Vagina (tissue), 2 donors: ENCODE measurements at places on chromosomes 13 and 19.
A peak's percentile ranks its signal among the peaks of the same experiment; 100 is the strongest.

GRCh38 chr13:31980830-31981229 lies 50.7 kb upstream of the FRY start:
- DNase-seq: no peak

DNA sequence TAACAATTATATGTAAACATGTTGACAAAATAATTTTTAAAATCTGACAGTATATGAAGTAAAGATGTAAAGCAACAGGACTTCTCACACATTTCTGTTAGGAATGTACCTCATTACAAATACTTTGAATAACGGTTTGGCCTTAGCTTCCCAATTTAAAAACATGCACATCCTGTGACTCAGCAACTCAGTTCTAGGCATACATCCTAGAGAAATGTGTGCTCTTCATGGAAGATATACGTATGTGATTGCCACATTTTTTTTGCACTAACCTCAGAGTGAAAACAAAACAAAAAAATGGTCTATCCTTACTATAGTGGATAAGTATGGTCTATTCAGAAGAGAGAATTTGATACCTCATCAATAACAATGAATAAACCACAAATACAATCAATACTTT lies 314.6 kb downstream of the LIG4 start:
- no peak for DNase-seq

DNA sequence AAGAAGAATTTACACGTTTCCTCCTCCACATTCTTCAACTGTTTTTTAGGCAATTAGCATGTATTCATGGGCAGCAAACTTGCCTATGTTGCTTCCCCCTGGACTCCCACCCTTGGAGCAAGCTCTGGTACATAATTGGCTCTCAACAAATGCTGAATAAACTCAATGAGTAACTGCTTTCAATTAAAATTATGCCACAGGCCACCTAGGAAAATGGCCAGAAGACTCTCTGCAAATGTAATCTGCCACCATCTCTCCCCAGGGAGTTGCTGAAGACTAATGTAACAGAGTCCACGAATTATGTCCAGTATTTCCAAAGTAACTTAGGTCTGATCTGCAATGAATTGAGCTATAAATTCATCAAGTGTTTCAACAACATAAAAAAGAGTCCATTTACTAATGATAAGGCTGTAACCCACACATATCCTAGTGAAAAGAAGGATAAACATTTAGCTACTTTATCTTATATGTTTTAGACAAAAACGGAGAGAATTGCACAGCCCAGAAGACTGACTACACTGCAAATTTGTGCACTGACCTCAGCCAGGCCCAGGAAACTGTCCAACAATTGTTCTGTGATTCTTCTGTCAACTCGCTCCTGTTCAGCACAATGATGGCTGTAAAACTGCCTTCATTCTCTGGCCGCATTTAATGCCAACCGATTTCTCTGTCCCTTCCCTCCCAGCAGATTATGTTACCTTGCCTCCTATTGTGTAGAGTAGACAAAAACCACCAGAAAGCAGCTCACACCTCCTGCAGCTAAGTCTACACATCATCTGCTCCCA lies 808.6 kb upstream of the ARGLU1 start:
- DNase-seq: no peak

DNA sequence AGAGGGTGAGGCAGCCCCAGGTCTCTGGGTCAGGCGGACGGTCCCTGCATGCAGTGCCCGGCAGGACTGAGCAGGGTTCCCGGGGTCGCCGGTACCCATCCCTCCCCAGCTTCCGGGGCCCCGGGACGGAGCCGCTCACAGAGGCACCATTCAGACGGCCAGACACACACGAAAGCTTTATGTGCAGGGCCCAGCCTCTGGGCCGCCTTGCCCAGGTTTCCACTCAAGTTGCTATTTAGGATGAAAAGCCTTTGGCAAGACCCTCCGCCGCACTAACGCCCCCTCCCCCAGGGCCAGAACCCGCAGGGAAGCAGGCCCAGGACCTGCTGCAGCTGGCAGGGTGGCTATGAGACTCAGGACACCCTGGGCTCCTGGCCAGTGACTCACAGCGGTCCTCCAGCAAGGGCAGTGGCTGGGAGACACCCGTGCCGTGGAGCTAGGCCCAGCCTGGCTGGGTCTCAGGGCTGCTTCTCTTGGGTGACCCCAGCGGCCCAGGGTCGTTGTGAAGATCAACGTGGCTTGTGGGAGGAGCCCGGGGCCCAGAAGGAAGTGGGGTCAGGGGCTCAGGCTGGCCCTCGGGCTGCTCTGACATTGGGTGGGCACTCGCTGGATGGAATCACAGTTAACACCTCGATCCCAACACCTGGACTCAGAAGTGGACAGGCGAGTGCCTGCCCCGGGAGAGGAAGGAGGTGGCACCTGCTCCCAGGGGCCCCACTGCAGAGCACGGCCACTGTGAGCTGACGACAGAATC lies 4.8 kb downstream of the C19orf25 start:
- DNase-seq: no peak

DNA sequence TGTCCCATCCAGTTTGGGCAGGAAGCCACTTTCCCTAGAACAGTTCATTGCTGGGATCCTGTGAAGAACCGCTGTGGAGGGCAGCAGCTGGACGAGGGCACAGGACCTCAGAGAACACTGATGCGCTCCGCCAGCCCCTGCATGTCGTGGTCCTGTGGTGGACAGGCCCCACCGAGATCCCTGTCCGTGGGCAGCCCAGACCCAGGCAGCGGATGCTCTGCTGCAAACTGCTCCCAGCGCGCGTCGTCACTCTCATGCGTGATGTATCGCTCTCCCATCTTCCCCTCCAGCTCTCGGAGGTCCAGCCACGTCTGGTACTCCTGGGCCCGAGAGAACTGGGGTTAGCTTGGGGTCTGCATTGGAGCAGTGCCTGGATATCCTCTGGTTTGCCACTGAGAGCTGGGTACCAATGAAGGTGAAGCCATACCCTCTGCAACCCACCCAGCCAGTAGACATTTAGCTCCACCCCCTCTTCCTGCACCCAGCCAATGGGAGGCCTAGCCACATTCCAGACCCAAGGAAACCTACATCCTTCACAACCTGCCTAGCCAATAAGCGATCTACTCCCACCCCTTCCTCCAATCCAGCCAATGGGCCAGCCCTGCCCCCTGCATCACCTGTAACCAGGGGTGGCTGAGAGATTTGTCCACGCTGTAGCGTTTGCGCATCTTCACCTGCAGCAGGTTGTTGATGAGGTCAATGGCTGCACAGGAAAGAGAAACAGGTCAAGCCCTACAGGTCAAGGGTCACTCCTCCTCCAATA lies 13.6 kb upstream of the DACT3 start:
- no peak for DNase-seq

DNA sequence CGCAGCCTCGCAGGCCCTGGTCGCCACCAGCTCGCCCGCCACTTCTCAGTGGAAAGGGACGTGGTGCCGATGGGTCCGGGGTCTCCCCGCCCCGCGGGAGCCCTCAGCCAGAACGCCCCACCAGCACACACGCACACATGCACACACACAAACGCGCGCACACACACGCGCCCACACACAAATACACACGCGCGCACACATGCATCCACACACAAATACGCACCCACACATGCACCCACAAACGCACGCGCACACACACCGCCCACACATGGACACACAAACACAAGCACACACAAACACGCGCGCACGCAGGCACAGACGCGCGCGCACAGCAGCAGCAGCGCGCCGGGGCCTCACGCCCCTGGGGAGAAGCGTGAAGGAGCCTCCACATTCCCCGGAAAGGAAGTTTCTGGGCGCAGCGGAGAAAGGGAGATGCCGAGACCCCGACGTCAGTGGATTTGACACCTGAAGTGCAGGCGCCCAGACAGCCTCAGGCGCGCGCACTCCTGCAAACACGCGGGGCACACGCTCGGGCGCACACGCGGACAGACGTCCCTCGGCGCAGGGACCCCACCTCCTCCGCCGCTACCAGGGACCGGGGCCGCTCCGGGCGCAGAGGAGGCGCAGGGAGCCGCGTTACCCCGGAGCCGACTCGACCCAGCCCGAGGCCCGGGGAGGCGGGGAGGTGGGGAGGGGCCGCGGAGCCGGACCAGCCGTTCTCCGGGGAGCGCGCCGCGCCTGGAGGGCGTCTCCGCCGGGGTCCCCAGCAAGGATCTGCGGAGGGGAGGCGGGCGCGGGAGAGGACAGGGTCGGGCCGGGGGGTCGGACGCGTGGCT lies 622 bp downstream of the RASA3 start:
- no peak for DNase-seq

- peak; percentile 97 for DNase-seq
These were observed 433 bp upstream of the ZNF616 start for GRCh38 chr19:52140032-52140710.

- no peak for DNase-seq
These were observed 2020.1 kb upstream of the PCDH20 start for GRCh38 chr13:63435667-63436324.

GRCh38 chr13:98609756-98610155 lies 32.8 kb upstream of the STK24 start:
- DNase-seq: no peak

GRCh38 chr19:49129238-49129583 lies 9.9 kb downstream of the PPFIA3 start:
- DNase-seq: peak; percentile 72

DNA sequence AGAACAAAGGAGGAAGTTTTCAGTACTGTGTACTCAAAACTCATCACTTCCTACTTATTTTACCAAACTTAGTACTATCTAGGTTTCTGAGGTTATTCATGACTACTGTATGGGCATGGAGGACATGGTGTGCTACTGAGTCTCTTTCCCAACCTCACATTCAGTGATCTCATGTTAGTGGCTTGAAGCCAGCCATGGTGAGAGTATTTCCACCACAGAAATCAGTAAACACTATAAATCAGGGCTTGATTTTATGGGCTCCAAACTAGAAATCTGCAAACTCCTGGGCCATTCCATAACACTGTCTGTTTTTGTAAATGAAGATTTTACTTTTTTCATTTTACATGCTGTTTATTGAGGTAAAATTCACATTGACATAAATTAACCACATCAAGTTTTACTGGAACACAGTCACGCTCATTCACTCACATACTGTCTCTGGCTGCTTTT lies 19.7 kb downstream of the MED26 start:
- DNase-seq: no peak

DNA sequence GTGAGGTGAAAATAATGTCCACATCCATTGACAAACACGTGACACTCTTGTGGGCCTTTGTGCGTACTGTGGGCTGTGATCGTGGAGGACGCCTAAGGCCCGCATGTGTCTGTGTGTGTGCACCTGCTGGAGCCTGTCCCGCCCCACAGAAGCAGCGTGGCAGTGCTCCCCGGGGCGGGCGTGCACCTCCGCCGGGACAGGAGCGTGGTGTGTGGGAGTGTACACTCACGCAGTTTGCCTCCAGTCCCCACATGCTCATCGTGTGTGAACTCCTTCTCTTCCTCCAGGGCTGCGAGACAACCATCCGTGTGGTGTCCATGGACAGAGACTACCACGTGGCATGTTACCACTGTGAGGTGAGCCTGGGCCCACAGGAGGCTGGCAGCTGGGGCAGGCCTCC lies 13.9 kb downstream of the WTIP start:
- DNase-seq: no peak

DNA sequence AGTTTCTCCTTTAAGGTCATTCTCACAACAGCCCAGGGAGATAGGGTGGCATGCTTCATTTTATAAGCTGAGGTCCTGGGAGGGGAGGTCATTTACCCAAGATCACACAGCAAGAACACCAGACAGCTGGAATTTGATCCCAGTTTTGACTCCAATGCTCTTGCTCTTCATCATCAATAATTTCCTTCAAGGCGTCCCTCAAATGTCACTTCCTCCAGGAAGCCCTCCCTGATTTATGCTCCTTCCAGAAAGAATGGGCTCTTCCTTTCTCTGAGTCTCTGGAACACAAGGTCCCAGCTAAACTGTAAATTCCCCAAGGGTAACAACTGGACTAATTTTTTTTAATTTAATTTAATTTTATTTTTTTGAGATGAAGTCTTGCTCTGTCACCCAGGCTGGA lies 4.7 kb upstream of the DHX34 start:
- no peak for DNase-seq

- DNase-seq: no peak
These were observed 12.6 kb downstream of the PEX11G start for GRCh38 chr19:7476241-7476640.

- no peak for DNase-seq
These were observed 378.9 kb downstream of the PCDH20 start for GRCh38 chr13:61036715-61037114.

DNA sequence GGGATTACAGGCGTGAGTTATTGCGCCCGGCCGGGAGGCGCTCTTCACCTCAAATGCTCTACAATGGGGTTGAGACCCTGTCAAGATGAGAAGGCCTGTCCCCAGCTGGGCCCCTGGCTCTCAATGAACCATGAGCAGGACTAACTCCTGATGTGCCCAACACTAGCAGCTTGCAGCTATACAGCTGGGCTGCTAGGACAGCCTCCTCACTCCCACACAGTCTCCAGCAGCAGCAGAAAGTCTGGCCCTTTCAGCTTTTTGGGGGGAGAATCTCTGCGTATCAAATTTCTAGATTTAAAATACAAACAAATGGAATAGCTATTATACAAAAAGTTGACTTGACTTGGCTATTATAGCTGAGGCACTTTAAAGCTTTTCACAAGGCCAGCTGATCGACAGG lies 30.2 kb downstream of the TMTC4 start:
- DNase-seq: no peak

- DNase-seq: no peak
These were observed 14.1 kb downstream of the SH3GL1 start for GRCh38 chr19:4386041-4386782.

GRCh38 chr13:99178636-99179035 lies 22.0 kb upstream of the UBAC2 start:
- DNase-seq: no peak

- no peak for DNase-seq
These were observed 339.2 kb downstream of the MYO16 start for GRCh38 chr13:108968566-108968965.

GRCh38 chr13:97353927-97354675 lies 79.9 kb upstream of the RAP2A start:
- DNase-seq: no peak

GRCh38 chr19:7647156-7647555 lies 10.2 kb downstream of the STXBP2 start:
- no peak for DNase-seq

DNA sequence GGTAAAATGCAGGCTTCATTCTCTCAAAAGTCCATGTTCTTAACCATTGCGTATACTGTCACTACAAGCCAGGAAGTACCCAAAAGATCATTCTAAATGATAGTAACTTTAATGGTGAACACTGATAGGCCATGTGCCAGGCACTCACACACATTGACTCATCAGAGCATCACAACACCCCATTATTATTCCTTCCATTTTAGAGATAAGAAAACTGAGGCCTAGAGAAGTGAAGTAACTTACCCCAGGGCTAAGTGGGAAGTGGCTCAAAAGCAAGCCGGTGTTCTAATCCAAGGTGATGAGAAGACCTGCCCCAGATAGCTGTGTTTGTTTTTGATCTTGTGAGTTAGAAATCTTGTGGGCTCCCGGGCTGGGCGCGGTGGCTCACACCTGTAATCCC lies 1.4 kb upstream of the PHLDB3 start:
- DNase-seq: no peak

DNA sequence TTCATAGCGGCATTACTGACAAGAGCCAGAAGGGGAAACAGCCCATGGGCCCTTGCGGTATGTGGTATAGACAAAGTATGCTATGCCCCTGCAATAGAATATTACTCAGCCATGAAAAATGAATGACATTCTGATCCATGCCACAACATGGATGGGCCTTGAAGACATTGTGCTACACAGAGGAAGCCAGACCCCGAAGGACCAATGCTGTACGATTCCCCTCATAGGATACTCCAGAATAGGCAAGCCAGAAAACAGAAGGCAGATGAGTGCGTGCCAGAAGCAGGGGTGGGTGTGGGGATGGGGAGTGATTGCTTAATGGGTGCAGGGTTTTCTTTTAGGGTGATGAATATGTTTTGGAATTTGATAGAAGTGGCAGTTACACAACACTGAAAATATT lies 342.0 kb downstream of the TEX29 start:
- peak; percentile 55 for DNase-seq

- DNase-seq: no peak
These were observed 20.1 kb downstream of the C19orf12 start for GRCh38 chr19:29694669-29695627.
